NCI-H1105 treated with DMSO at 0.1 percent for 48 hours (cell line): ENCODE measurements at places on chromosomes 5 and 9.

GRCh38 chr5:59591162-59591561 lies 302.4 kb downstream of the PDE4D start:
- no peak for DNase-seq

GRCh38 chr9:2879803-2880202 lies 35.9 kb upstream of the PUM3 start:
- DNase-seq = no peak

GRCh38 chr5:87390075-87390474 lies 22.7 kb downstream of the CCNH start:
- DNase-seq = no peak

DNA sequence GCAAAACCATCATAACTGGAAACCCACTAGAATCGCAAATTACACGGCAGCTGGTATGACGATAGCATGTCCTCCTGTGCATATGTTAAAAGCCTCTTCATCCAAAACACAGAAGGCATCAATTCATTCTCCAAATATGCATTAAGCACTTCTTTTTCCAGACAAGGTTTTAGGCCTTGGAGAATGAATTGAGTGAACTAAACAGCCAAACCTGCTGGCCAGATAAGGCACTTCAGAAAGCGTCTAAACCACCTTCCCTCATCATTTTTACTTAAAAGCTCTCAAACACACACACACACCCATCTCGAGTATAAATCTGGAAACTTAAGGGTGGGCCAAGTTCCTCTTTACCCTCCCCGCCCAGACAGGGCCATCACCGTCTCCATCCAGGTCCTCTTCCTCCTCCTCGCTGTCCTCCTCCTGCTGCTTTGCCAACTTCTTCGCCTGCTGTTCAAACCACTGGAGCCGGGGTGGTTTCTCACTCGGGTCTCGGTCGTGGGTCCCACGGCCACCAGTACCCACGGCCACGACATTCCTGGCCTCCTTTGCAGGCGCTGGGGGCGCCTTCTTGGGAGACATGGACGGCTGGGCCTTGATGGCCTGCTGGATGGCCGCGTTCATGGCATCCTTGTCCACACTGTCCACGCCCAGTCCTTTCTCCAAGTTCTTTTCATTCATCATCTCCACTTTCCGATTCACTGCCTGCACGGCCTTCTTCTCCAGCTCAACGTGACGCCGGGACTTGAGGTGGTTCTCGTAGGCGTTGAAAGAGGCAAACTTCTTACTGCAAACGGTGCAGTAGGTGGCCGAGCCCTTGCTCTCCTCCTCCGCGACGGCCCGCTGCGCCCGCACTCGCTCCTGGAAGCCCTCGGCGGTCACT lies 696 bp downstream of the ZNF622 start:
- DNase-seq = no peak

DNA sequence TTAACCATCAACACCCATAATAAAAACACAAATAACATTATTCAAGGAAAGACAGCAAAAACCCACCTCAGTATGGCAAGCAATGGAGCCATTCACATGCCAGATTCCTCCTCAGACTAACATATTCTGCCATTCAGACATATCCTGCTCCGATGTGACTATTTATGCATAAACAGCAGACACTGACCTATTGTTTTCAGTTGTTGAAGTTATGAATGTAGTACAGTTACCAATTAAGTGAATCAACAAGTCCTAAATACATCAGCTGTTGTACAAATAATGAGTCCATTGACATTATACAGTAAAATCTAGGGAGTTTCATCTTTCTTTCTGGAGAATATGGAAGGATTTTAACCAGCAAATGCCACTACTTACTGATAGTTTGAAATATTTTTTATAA lies 131.7 kb downstream of the DENND1A start:
- DNase-seq = no peak

DNA sequence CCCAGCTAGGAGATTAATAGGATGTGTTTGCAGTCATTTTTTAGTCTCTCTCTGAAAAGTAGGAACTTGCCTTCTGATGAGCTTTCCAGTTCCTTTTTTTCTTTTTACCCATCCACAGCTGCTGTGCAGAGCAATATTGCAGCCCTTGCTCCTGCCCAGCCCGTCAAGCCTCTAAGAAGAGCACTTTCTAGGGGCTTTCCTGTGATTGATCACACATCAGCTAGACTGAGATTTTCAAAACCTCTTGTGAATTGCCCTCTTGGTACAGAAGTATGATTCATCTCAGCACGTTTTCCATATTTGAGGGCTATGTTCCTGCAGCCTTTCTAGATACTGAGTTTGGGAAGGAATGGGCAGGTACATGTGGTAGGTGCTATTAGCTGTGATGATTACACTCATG lies 93.9 kb downstream of the GALNT10 start:
- no peak for DNase-seq

DNA sequence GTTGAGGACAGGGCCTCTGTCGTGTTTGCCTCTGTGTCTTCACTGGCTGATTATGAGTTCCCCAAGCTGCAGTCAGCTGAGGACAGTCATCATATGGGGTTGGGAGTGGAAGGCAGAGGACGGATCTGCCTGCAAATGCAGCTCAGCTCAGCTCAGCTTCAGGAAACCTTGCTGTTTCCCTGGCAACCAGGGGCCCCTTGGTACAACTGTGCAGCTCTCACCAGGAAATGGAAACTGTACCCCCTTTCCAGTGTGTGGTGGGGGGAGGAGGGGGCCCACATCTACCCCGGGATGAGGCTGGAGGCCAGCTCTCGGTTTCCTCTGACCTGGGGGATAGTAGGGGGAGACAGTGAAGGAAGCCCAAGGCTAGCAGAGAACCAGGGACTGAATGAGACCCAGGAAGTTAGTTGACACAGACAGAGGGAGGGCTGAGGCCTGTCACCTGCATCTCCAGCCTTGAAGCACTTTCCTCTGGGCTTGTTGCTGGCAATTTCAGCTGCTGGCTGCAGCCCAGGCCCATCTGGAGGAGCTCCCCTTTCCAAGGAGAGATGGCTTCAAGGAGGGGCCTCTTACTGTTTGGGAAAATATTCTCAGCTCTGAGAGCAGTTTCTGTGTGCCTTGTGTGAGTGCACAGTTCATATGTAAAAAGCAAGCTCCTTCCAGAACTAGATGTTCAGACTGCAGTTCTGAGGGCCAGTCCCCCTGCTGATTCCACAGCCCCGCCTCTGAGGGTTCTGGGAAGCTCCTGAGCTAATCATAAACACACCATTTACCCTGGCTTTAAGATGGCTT lies 6.9 kb downstream of the ANXA6 start:
- DNase-seq = no peak

GRCh38 chr5:43123887-43124286 lies 3.2 kb downstream of the ZNF131 start:
- no peak for DNase-seq

GRCh38 chr5:93161661-93162654 lies 419.1 kb downstream of the NR2F1-AS1 start:
- peak; percentile 0 for DNase-seq

DNA sequence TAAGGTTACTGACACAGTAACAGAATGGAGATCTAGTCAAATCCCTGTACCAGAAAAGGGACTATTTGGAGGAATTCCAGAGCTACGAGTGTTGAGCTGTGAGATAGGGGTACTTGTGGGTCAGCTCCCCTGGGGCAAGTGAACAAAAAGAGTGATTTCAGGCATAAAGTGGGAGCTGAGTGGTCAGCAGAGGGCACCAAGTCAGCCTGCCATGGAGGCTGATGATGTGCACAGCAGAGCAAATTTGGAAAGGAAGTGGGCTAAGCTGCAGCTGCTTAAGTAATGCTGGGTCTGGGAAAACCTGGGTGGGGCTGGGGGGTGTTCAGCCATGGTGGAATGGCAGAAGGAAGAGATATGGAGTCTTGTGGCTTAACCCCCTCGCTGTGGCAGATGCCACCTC lies 327.9 kb downstream of the NTRK2 start:
- no peak for DNase-seq

- DNase-seq = no peak
Measured at GRCh38 chr9:19140259-19140658, 13.0 kb upstream of the PLIN2 start.

- DNase-seq = no peak
Measured at GRCh38 chr5:154794525-154795234, 39.5 kb downstream of the LARP1 start.

DNA sequence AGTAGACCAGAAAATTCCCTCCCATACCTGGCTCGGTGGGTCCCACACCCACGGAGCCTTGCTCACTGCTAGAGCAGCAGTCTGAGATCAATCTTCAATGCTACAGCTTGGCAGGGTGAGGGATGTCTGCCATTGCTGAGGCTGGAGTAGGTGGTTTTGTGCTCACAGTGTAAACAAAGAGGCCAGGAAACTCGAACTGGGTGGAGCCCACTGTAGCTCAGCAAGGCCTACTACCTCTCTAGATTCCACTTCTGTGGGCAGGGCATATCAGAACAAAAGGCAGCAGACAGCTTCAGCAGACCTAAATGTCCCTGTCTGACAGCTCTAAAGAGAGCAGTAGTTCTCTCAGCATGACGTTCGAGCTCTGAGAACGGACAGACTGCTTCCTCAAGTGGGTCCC lies 5.6 kb upstream of the GZMA start:
- DNase-seq = no peak

GRCh38 chr5:61622156-61622555 lies 290.1 kb downstream of the ZSWIM6 start:
- DNase-seq = no peak

- DNase-seq = no peak
Measured at GRCh38 chr5:31783086-31783645, 144.2 kb downstream of the PDZD2 start.

DNA sequence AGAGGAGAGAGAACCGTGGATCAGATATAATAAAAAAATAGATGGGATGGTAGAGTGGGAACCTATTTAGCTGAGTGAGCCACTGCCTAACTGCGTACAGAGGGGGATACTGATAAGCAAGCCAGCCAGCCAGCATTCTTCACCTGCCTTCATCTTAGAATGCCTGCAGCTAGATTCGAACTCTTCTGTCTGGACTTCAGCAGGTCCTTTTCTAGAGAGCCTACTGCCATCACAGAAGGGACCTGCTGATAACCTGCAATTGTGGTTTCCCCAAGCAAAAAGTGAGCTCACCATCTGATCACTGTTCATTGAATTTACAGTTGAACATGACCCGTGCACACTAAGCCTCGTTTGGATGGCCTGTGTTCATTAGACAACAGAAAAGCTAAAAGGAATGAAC lies 109.4 kb downstream of the CDC42SE2 start:
- DNase-seq = no peak

GRCh38 chr5:149278451-149279210 lies 7.0 kb downstream of the AFAP1L1 start:
- no peak for DNase-seq

DNA sequence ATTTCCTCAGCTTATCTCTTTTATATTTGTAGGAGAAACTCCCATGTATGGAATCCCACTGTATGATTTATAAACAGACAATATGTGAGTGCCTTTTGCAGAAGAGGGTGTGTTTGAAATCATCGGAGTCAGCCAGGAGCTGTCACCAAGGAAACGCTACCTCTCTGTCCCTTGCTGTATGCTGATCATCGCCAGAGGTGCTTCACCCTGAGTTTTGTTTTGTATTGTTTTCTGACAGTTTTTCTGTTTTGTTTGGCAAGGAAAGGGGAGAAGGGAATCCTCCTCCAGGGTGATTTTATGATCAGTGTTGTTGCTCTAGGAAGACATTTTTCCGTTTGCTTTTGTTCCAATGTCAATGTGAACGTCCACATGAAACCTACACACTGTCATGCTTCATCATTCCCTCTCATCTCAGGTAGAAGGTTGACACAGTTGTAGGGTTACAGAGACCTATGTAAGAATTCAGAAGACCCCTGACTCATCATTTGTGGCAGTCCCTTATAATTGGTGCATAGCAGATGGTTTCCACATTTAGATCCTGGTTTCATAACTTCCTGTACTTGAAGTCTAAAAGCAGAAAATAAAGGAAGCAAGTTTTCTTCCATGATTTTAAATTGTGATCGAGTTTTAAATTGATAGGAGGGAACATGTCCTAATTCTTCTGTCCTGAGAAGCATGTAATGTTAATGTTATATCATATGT lies 18.0 kb upstream of the CTSL start:
- no peak for DNase-seq

DNA sequence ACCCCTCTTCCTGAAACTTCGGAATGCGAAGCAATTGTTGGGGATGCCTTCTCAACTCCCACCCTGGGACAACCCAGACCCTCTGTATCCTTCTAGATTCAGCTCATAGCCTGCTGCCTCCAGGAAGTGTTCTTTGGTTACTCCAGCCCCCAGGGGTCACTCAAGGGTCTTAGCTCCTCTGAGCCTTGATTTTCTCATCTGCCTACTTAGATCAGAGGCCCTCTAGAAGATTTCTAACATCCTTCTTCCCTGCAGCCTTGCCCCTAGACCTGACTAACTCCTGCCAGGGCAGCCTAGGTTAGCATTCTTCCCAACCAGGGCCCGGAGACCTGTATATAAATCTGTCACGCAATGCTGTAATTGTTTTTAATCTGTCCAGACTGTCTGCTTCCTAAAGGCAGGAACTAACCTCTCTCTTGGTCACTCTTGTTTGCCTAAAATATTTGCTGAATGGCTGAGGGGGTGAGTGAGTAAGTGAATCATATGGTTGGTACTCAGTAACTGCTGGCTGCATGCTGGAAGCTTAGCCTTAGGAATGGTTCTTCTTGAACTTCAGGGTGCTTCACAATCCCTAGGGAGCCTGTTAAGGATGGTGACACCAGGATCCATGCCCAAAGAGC lies 8.2 kb downstream of the GALNT10 start:
- no peak for DNase-seq

DNA sequence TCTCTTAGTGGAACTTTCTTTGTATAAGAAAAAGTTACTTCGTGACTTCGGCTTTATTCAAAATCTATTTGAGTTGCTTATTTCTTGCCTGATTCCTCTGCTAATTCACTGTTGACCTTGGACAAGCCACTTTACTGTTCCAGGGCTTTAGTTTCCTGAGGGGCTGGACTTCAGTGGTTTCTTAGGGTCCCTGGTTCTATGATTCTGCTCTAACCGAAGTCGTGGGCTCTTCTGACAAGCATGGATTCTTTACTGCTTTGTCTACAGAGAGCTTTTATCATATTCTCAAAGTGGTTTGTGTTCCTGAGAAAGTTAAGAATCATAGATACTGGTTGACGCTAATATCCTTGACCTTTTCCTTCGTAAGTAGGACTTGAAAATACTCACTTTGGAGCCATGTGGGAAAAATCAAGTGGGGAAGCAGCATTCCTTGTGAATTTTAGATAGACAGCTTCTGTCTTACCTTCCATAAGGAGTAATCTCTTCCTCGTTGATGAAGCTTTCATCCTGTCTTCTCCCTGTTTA lies 21.1 kb downstream of the EXOSC2 start:
- DNase-seq = no peak

DNA sequence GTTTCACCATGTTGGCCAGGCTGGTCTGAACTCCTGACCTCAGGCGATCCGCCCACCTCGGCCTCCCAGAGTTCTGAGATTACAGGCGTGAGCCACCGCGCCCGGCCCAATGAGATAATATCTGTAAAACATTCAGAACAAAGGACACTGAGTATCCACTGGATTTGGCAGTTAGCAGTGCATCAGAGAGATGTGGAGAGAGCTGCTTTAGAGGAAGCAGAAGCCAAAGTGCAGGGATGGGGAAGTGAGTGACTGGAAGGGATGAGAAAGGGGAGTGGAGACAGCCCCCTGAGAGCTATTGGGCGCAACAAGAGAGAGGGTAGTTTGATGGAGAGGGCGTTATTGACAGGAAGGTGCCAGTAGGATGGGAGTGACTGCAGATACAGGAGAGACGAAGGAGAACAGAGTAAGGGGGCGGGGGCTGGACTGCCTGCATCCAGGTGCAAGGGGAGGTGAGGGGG lies 157.5 kb upstream of the SHB start:
- DNase-seq = peak; percentile 90
